CD4-positive, alpha-beta T cell treated with Interleukin-6 at 100 ng/mL for 8 hours (primary cell): ENCODE measurements at places on chromosomes 2 and 18.

DNA sequence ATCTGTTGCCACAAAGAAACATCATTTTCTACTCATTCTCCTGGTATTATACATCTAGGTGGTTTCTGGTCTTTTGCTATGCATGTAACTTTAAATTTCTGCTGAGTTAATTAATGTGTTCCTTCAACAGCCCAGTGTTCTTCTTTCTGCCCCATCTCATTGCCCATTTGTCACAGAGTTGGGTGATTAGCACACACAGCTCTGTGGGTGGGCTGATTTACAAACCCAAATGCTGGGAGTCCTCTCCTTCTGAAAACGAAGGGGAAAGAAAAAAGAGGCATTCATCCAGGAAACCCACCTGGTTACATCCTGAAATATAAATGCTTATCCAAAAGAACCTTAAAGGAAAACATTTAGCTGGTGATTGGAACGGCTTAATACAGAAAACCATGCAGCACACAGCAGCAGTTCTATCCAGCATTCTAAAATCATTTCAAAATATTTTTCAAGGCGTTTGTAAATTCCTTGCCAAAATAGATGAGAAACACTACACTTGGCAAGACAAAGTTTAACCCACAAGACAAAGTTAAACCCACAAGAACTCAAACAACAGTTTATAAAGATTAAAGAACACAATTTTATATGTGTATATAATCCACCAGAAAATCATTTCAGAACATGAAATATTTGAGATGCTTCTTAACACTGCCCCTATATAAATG lies 177.9 kb downstream of the ANTXR1 start:
- DNase-seq = no peak

- no peak for DNase-seq
Measured at GRCh38 chr2:218364196-218364595, 7.5 kb downstream of the CATIP start.

- DNase-seq = no peak
Measured at GRCh38 chr2:152120430-152120829, 21.6 kb upstream of the CACNB4 start.

GRCh38 chr2:164061129-164061746 lies 325.4 kb upstream of the FIGN start:
- DNase-seq = no peak
